ENCODE measurements at places on chromosomes 6 and 20.

- no peak overlapping the region for H3K27ac ChIP-seq
- no peaks in the 10 kb centered on the region for H3K4me1 ChIP-seq
- no peaks in the 10 kb centered on the region for H3K36me3 ChIP-seq
- H3K27me3 ChIP-seq = no peaks in the 10 kb centered on the region
- H3K4me3 ChIP-seq = no peak overlapping the region
Measured at GRCh38 chr6:19994909-19995308, 157.7 kb downstream of the ID4 start.

- DNase-seq = no peak
- H3K4me1 ChIP-seq = no peaks in the 10 kb centered on the region
Measured at GRCh38 chr6:16803294-16804200, 42.3 kb upstream of the ATXN1 start.

GRCh38 chr6:154154389-154154967 lies 115.4 kb downstream of the OPRM1 start:
- no peak overlapping the region for H3K4me3 ChIP-seq
- peaks cover 22% of the 10 kb centered on the region for H3K4me1 ChIP-seq
- H3K27me3 ChIP-seq = no peaks in the 10 kb centered on the region
- DNase-seq = peak; percentile 53

DNA sequence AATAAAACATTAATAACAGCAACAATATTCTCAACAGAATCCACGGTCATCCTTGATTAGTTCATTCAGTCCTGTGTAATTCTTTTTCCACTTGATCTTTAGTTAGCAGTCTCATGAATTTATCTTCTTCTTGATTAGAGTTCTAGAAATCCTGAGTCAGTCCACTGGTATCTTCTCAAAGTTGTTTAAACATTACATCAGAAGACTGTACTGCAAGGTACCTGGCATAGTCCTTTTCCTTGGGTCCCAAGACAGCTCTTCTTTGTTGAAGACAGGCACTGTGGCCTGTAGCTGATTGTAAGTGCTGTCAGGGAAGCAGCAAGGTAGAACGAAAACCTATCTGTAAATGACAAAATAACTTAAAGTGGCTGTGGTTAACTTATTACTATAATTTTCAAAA lies 11.8 kb downstream of the MAP3K4 start:
- no peaks in the 10 kb centered on the region for H3K27me3 ChIP-seq
- peaks cover 3% of the 10 kb centered on the region for H3K36me3 ChIP-seq
- no peak overlapping the region for H3K27ac ChIP-seq
- no peaks in the 10 kb centered on the region for H3K4me1 ChIP-seq
- no peak for DNase-seq

DNA sequence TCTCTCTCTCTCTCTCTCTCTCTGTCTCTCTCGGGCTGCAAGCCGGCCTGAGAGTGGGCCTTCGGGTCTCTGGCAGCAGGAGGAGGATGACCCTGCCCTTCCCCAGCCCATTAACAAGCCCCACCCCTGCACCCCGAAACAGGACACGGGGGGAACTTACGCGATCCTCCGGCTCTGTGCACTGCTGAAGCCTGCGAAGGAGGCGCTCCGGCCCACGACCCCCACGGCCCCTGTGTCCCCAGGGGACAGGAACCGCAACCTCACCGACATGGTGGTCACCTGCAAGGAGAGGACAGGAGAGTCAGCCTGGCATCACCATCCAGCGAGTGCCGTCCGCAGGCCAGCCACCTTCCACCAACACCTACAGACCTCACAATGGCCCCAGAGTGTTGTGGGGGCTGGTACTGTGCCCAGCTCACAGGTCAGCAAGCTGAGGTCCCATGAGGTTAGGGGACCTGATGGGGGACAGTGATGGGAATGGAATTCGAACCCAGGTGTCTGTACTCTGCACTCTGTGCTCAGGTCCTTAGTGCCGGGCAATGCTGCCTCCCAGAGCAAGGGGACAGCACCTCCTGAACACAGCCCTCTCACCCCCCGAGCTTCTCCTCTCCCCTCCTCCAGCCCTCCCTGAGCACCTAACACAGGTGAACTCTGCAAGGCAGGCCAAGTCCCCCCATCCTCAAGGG lies 60.6 kb downstream of the RIPOR3 start:
- no peaks in the 10 kb centered on the region for H3K36me3 ChIP-seq
- DNase-seq = no peak
- peaks cover 25% of the 10 kb centered on the region for H3K27me3 ChIP-seq
- no peak overlapping the region for H3K27ac ChIP-seq
- H3K4me3 ChIP-seq = no peak overlapping the region

DNA sequence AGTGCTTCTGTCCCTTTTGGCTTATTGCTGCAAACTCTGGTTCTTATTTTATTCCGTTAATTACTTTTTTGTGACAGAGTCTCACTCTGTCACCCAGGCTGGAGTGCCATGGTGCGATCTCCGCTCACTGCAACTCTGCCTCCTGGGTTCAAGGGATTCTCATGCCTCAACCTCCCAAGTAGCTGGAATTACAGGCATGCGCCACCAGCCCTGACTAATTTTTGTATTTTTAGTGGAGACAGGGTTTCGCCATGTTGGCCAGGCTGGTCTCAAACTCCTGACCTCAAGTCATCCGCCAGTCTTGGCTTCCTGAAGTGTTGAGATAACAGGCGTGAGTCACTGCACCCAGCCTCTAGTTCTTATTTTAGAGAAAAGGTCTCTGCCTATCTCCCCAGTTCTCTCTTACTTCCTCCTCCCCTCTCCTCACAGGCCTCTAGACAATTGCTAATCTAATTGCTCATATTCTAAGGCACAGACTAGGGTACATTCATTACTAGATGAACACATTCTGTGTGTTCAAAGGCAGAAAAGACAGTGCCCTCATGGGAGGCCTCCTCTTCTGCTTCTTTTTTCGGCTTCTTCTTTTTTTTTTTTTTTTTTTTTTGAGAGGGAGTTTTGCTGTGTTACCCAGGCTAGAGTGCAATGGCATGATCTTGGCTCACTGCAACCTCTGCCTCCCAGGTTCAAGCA lies 27.0 kb downstream of the EDEM2 start:
- peaks cover 35% of the 10 kb centered on the region for H3K36me3 ChIP-seq
- H3K27me3 ChIP-seq = no peaks in the 10 kb centered on the region
- no peak overlapping the region for H3K27ac ChIP-seq
- DNase-seq = no peak

Measured in T-cell (primary cell).